ENCODE measurements at places on chromosomes 2 and 18. TPM values are rescaled to one million over a fixed set of nuclear protein-coding genes. Genes with fewer than 3 reads are reported as not detected.

- no peak overlapping the region for H3K4me3 ChIP-seq
- DNase-seq, result no peak
- no peaks in the 10 kb centered on the region for H3K36me3 ChIP-seq
- H3K27me3 ChIP-seq, result no peaks in the 10 kb centered on the region
- peaks cover 40% of the 10 kb centered on the region for H3K4me1 ChIP-seq
Observed at GRCh38 chr2:41937464-41937906, 110.3 kb upstream of the PKDCC start.

GRCh38 chr18:36547544-36547943 is 250.0 kb downstream of the FHOD3 start:
- H3K4me3 ChIP-seq, result no peak overlapping the region
- H3K4me1 ChIP-seq, result no peaks in the 10 kb centered on the region
- no peak for DNase-seq

CIDEA gene
- not detected for total RNA-seq

PROKR1 gene
- total RNA-seq, result not detected

GRCh38 chr2:76387294-76387693 is 676.6 kb upstream of the GCFC2 start:
- no peak overlapping the region for H3K27ac ChIP-seq
- no peak for DNase-seq
- no peaks in the 10 kb centered on the region for H3K27me3 ChIP-seq
- H3K4me1 ChIP-seq, result no peaks in the 10 kb centered on the region
- no peak overlapping the region for H3K4me3 ChIP-seq

RUFY4 gene
- total RNA-seq, result not detected

GRCh38 chr2:236179236-236180075 is 11.3 kb upstream of the GBX2 start:
- no peaks in the 10 kb centered on the region for H3K36me3 ChIP-seq
- H3K27ac ChIP-seq, result no peak overlapping the region
- H3K4me3 ChIP-seq, result no peak overlapping the region
- H3K27me3 ChIP-seq, result peaks cover 28% of the 10 kb centered on the region
- peaks cover 20% of the 10 kb centered on the region for H3K4me1 ChIP-seq
- DNase-seq, result no peak

OSR1 gene
- 6.2 TPM for total RNA-seq

Measured in stomach (tissue), 19 donors.